B cell (primary cell): ENCODE measurements at places on chromosomes 5 and 9. TPM values are rescaled to one million over a fixed set of nuclear protein-coding genes. Genes with fewer than 3 reads are reported as not detected.

DNA sequence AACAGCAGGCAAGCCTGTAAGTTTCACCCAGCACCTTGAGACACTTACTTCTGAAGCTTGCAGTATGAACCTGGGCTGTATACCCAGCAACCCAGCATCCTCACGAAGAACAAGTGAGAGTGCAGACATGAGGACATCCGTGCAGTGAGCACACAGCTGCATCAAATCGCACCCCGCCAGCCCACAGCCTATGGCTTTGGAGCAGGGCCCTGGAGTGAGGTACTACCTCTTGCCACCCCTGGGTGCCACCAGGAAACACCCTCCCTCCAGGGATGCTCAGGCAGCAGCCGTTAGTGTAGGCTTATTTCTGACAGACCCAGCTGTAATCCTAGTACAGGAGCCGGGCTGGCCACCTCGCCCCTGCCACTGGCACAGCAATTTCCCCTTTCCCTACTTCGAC lies 81.4 kb downstream of the ATPSCKMT start:
- H3K4me1 ChIP-seq: no peaks in the 10 kb centered on the region
- DNase-seq: no peak
- no peak overlapping the region for H3K4me3 ChIP-seq
- H3K27me3 ChIP-seq: no peaks in the 10 kb centered on the region
- no peak overlapping the region for H3K27ac ChIP-seq

DNA sequence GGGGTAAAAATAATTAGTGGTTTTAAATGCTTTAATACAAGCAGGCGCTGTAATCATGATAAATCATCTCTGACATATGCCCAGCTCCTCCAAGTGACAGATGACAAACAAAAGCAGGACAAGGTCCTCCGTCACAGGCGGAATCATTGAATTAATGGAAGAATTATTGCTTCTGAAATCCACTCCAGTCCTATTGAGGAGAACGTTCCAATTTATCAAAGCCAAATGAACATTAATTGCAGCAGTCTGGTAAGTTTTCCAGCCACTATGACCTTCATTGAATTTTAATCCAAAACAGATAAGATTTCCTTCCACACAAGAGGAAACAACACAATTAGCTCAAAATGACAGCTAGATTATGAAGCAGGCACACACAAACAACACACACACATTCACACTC lies 136.8 kb downstream of the ASTN2 start:
- peaks cover 3% of the 10 kb centered on the region for H3K27me3 ChIP-seq
- H3K36me3 ChIP-seq: no peaks in the 10 kb centered on the region
- no peak overlapping the region for H3K4me3 ChIP-seq
- no peak for DNase-seq
- H3K4me1 ChIP-seq: no peaks in the 10 kb centered on the region

DNA sequence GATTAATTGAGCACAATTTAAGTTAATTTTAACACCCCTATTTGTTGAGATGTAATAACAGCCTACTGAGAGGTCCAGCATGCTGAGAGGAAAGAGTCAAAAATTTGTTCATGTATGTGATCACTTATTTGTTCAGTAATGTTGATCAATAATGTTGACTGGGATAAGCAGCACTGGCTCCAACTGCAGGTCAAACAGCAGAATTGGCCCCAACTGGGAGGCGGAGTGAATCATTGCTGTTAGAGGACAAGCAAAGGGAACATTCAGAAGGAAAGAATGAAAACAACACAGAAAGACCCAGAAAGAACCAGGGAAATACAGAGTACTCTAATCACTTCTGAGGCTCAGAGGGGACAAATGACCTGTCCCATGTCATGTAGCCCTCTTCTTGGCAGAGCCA lies 221.1 kb downstream of the COMMD10 start:
- DNase-seq: no peak
- H3K36me3 ChIP-seq: peaks cover 6% of the 10 kb centered on the region
- no peaks in the 10 kb centered on the region for H3K4me1 ChIP-seq

The TMEM215 gene
- not detected in 2 replicates for polyA plus RNA-seq

The SURF6 gene
- 14.7 and 24.4 TPM in 2 replicates for polyA plus RNA-seq

The PRDM9 gene
- polyA plus RNA-seq: not detected in 2 replicates
